ENCODE measurements at places on chromosomes 1 and 21. TPM values are rescaled to one million over a fixed set of nuclear protein-coding genes. Genes with fewer than 3 reads are reported as not detected.

DNA sequence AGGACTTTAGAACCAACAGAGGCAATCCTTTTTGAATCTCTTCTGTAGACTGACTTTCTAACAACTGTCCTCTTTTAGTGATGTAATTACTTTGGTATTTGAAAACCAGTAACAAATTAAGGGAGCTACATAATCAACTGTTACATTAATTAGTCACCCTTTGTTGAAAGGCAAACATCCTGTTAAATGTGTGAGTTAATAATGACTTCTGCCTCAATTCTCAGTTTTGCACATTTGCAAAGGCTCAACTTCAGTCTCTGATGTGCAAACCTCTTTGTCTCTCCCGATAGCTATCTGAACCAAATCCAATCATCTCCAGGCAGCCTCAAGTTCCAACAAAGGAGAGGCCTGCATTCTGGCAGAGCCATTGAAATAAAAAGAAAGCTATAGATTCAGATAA is 135.4 kb upstream of the C8B start:
- H3K27me3 ChIP-seq: no peaks in the 10 kb centered on the region
- no peak overlapping the region for H3K27ac ChIP-seq

DNA sequence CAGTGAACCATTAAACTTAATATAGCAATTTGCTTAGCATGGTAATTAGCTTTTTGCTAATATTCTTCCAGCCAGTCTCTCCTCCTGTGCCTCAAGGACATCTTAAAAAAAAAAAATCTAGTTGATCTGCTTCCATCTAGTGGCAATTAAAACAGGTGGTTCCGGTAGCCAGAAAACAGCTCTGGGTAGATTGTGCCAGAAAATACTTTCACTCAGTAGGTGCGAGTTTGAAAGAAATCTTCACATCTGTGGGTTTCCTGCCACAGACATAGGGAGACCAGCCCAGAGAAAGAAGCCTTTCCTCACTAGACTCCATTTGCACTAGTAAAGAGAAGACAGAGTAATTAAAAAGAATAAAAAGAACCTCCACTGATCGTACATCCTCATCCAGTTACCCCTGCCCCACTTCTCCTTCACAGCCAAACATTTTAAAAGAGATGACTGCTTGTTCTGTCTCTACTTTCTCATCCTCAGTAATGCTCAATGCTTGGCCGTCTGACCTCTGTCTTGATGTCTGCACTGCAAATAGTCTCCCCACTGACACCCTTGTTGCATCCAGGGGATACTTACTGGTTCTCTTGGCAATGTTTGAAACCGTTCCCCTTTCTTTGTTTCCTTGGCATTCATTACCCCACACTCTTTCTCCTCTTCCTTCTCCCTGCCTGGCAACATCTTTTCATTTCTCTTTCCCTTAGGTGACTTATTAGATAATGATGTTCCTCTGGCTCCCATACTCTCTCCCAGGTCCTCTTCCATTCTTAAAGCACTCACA is 16.9 kb downstream of the SELL start:
- no peak overlapping the region for H3K4me3 ChIP-seq
- no peak for DNase-seq
- H3K27ac ChIP-seq: no peak overlapping the region
- no peaks in the 10 kb centered on the region for H3K4me1 ChIP-seq
- peaks cover 35% of the 10 kb centered on the region for H3K27me3 ChIP-seq
- H3K36me3 ChIP-seq: no peaks in the 10 kb centered on the region

- no peaks in the 10 kb centered on the region for H3K27me3 ChIP-seq
- peak overlapping the region; percentile 62 for H3K27ac ChIP-seq
- DNase-seq: no peak
- H3K4me1 ChIP-seq: peaks cover 42% of the 10 kb centered on the region
- peak overlapping the region; percentile 2 for H3K4me3 ChIP-seq
Measured at GRCh38 chr1:240244968-240245628, 153.4 kb downstream of the FMN2 start.

DNA sequence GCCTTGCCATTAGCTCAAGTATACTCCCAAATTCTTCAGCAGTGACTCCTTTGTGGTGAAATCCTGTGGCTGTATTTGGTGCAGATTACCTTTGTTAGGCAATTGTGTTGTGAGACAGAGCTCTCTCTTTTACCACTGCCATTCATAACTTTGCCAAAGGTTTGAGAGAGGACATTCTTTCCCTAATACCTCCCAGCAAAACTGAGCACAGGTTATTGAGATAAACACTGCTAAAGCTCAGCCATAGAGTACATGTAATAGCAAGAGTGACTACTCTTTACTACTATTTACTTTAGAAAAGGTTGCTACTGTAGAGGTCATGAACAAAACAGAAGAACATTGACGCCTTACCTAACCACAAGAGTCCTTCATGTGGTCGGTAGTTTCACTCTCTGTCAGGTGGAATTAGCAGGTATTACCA is 514.0 kb upstream of the ADAMTS5 start:
- no peak overlapping the region for H3K27ac ChIP-seq
- no peaks in the 10 kb centered on the region for H3K36me3 ChIP-seq
- H3K4me3 ChIP-seq: no peak overlapping the region
- H3K4me1 ChIP-seq: peaks cover 4% of the 10 kb centered on the region
- H3K27me3 ChIP-seq: no peaks in the 10 kb centered on the region
- DNase-seq: no peak

- H3K4me1 ChIP-seq: peaks cover 37% of the 10 kb centered on the region
- H3K36me3 ChIP-seq: peaks cover 3% of the 10 kb centered on the region
- no peak for DNase-seq
Measured at GRCh38 chr1:3193811-3194210, 124.8 kb downstream of the PRDM16 start.

- H3K36me3 ChIP-seq: no peaks in the 10 kb centered on the region
- H3K4me3 ChIP-seq: no peak overlapping the region
- DNase-seq: no peak
- H3K4me1 ChIP-seq: no peaks in the 10 kb centered on the region
- H3K27me3 ChIP-seq: no peaks in the 10 kb centered on the region
Measured at GRCh38 chr21:31493350-31493880, 149.4 kb upstream of the TIAM1 start.

- no peaks in the 10 kb centered on the region for H3K36me3 ChIP-seq
- no peaks in the 10 kb centered on the region for H3K27me3 ChIP-seq
- no peak overlapping the region for H3K27ac ChIP-seq
- no peak overlapping the region for H3K4me3 ChIP-seq
- DNase-seq: peak; percentile 30
- H3K4me1 ChIP-seq: no peaks in the 10 kb centered on the region
Measured at GRCh38 chr1:228185641-228185965, 20.0 kb downstream of the IBA57 start.

GRCh38 chr1:221162939-221163338 is 283.7 kb downstream of the HLX start:
- no peak for DNase-seq
- H3K27ac ChIP-seq: no peak overlapping the region
- no peaks in the 10 kb centered on the region for H3K36me3 ChIP-seq
- peaks cover 13% of the 10 kb centered on the region for H3K27me3 ChIP-seq

- H3K4me3 ChIP-seq: peak overlapping the region; percentile 87
- H3K4me1 ChIP-seq: peaks cover 22% of the 10 kb centered on the region
- H3K27me3 ChIP-seq: no peaks in the 10 kb centered on the region
- no peaks in the 10 kb centered on the region for H3K36me3 ChIP-seq
- DNase-seq: peak; percentile 90
- H3K27ac ChIP-seq: peak overlapping the region; percentile 88
Measured at GRCh38 chr1:84078108-84078841, 65.8 kb upstream of the PRKACB start.

GRCh38 chr1:9658199-9658598 is 6.7 kb downstream of the PIK3CD start:
- no peaks in the 10 kb centered on the region for H3K36me3 ChIP-seq
- no peak for DNase-seq
- no peak overlapping the region for H3K27ac ChIP-seq
- peaks cover 5% of the 10 kb centered on the region for H3K27me3 ChIP-seq
- H3K4me3 ChIP-seq: no peak overlapping the region

DNA sequence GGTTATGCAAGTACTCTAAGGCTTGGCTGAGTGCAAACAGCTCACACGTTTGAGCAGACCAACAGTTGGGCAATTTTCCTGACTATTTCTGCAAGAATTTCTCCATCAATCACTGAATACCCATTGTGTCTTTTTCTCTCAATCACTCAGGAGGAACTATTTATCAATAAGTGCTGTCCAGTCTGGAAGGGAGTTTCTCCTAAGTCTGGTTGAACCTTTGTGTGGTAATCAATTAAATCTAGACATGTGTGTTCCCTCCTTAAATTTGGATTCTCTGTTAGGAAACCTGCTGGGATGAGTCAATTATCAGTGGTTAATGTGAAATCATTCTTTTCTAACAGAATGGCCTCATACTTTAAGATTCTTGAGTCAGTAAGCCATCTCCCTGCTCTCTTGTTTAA is 6.8 kb upstream of the AADACL3 start:
- H3K4me3 ChIP-seq: no peak overlapping the region
- H3K4me1 ChIP-seq: peaks cover 10% of the 10 kb centered on the region
- H3K27me3 ChIP-seq: no peaks in the 10 kb centered on the region

DNA sequence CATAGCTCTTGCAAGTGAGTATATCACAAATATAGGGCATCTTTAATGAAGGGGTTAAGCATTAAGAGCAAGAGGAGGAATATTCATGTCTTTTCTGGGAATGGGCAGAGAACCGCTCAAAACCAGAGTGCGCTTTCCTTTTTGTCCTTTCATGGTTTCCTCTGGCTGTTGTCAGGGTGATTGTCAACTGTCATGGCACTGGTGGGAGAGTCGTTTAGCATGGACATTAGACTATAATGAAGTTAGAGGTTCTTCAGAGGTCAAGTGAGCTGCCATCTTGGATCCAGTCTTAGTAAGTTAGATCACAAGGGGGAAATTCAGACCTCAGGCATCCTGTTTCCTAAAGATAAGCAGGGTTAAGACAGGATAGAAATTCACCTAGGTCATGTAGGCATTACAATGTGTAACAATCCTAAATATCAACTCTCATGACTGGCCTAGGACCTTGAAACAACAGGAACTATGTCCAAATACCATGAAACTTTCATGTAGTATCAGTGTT is 12.1 kb upstream of the COA6 start:
- peaks cover 5% of the 10 kb centered on the region for H3K27me3 ChIP-seq
- no peak for DNase-seq
- H3K4me3 ChIP-seq: no peak overlapping the region
- H3K36me3 ChIP-seq: no peaks in the 10 kb centered on the region

GRCh38 chr1:206685769-206686477 is 1.2 kb downstream of the MAPKAPK2 start:
- H3K4me3 ChIP-seq: peak overlapping the region; percentile 92
- no peak for DNase-seq
- peaks cover 51% of the 10 kb centered on the region for H3K4me1 ChIP-seq
- peaks cover 7% of the 10 kb centered on the region for H3K27me3 ChIP-seq

GRCh38 chr1:41493626-41494350 is 9.3 kb upstream of the EDN2 start:
- H3K27ac ChIP-seq: no peak overlapping the region
- DNase-seq: no peak
- no peak overlapping the region for H3K4me3 ChIP-seq
- no peaks in the 10 kb centered on the region for H3K36me3 ChIP-seq
- no peaks in the 10 kb centered on the region for H3K27me3 ChIP-seq
- H3K4me1 ChIP-seq: peaks cover 59% of the 10 kb centered on the region

DNA sequence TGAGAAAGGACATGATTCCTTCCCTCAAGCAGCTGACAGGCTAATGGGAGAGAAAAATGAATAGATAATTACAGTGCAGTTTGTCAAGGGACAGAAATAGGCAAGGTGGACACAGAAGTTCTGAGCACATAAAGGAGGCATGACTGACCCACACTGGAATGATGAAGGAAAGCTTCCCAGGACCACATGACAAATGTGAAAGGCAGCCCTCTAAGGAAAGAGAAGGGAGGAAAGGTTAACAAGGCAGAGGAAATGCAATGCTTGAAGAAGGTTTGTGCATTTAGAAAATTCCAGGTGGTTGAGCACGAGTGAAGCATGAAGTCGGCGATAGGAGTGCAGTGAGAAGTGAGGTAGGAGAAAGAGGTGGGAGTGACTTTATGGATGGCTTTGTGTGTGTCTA is 37.4 kb downstream of the LAMC2 start:
- no peak for DNase-seq
- peaks cover 13% of the 10 kb centered on the region for H3K4me1 ChIP-seq
- no peaks in the 10 kb centered on the region for H3K36me3 ChIP-seq
- no peaks in the 10 kb centered on the region for H3K27me3 ChIP-seq

GRCh38 chr1:235734335-235734734 is 84.8 kb upstream of the GNG4 start:
- DNase-seq: no peak
- peaks cover 26% of the 10 kb centered on the region for H3K4me1 ChIP-seq
- no peak overlapping the region for H3K27ac ChIP-seq
- no peaks in the 10 kb centered on the region for H3K27me3 ChIP-seq

- no peak overlapping the region for H3K27ac ChIP-seq
- H3K4me1 ChIP-seq: no peaks in the 10 kb centered on the region
- no peak overlapping the region for H3K4me3 ChIP-seq
- DNase-seq: no peak
- no peaks in the 10 kb centered on the region for H3K27me3 ChIP-seq
Measured at GRCh38 chr1:200556002-200556401, 64.5 kb downstream of the KIF14 start.

GRCh38 chr1:88126467-88126866 is 557.6 kb upstream of the PKN2 start:
- no peak overlapping the region for H3K27ac ChIP-seq
- no peak overlapping the region for H3K4me3 ChIP-seq
- peaks cover 5% of the 10 kb centered on the region for H3K27me3 ChIP-seq
- no peak for DNase-seq
- H3K4me1 ChIP-seq: no peaks in the 10 kb centered on the region

- H3K4me3 ChIP-seq: no peak overlapping the region
- no peak for DNase-seq
- H3K27ac ChIP-seq: no peak overlapping the region
- H3K27me3 ChIP-seq: no peaks in the 10 kb centered on the region
- no peaks in the 10 kb centered on the region for H3K4me1 ChIP-seq
- H3K36me3 ChIP-seq: no peaks in the 10 kb centered on the region
Measured at GRCh38 chr21:40567501-40567900, 279.5 kb downstream of the DSCAM start.

GRCh38 chr1:66041654-66042053 is 249.0 kb downstream of the PDE4B start:
- H3K27me3 ChIP-seq: peaks cover 10% of the 10 kb centered on the region
- no peak overlapping the region for H3K4me3 ChIP-seq
- no peak for DNase-seq
- no peaks in the 10 kb centered on the region for H3K4me1 ChIP-seq

DNA sequence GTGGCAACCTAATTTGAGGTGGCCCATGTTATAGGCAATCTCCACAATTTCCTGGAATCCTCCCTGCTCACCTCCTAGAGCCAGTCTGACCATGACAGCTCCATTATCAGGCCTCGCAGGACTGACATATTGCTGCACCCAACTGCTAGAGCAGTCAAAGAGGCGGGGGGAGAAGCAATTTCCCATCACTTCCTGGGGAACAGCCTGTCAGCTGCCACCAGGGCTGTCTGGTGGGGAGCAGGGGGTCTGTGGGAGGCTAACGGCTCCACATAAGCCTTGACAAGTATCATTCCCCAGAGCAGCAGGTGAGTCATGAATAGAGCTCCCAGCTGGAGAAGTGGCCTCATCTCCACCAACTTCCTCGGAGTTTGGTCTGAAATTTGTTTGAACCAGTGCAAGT is 322.9 kb downstream of the MATN1 start:
- peaks cover 24% of the 10 kb centered on the region for H3K27me3 ChIP-seq
- H3K4me3 ChIP-seq: no peak overlapping the region
- no peaks in the 10 kb centered on the region for H3K4me1 ChIP-seq
- H3K36me3 ChIP-seq: no peaks in the 10 kb centered on the region

S100A7A gene
- not detected for total RNA-seq

S100B gene
- total RNA-seq: 0.41 TPM

FCRL6 gene
- not detected for total RNA-seq

TINAGL1 gene
- total RNA-seq: 4.7 TPM

TCHH gene
- total RNA-seq: not detected

SH2D5 gene
- 0.75 TPM for total RNA-seq

TRABD2B gene
- 0.90 TPM for total RNA-seq

GLIS1 gene
- total RNA-seq: 17.4 TPM

TDRD5 gene
- not detected for total RNA-seq

LRRC53 gene
- total RNA-seq: not detected
